Skeletal muscle cell (primary cell): ENCODE measurements at places on chromosomes 4 and X.

- DNase-seq: no peak
Observed at GRCh38 chr4:14848229-14848628, 154.1 kb upstream of the CPEB2 start.

DNA sequence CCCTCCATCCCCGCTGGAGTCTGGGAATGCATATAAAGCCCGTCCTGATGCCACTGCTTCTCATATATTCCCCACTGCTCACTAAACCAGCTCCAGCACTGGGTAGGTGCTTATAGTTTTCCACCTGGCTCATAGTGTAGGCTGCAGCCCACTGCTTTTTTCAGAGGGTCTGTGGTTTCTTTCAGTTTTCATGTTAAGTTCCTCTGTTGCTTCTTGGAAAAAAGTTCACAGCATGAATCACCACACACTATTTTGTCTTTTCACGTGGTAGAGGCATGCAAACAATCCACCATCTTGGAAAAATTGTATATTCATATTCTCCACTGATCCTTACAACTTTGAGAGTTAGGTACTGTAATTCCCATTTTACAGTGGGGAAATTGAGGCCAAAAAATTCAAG, 39.4 kb downstream of the DCLK2 start:
- no peak for DNase-seq

DNA sequence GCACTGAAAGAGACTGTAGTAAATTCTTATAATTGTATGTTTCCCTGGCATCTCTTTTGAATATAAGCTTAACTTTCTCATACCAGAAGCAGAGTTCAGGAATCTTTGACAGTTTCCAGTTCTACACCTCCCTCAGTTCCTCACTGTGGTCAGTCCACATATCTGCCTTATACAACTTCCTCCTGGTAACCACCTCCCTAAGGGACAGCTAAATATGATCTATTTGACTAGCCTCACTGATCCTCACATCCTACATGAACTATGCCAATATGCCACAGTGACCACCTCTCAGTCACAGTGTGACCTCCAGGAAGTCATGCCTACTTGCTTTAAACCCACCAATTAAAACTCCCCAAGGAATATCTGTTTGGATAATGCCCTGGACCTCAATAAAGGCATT, 51.6 kb upstream of the HDAC8 start:
- DNase-seq: no peak

DNA sequence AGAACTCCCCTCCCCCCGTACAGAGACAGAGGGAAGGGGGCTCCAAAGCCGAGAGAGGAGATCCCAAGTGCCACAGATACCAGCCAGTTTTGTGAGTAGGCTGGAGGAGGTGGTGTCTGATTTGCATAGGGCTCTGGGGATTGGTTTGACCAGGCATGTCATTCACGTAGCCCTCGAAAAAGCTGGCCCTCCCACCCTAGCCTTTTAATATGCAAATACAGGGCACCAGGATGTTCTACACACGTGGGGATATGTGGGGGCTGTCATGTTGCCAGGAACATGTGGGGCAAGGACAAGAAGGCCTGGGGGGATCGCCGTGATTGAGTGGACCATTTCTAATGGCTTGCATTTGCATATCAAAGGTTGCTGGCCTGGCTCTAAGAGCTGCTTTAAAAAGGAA, 272.9 kb downstream of the PPP1R2C start:
- no peak for DNase-seq

GRCh38 chr4:145938618-145939440, at the start of gene ZNF827:
TSS of gene ZNF827 (minus strand) at chr4:145938823. CDS start at chr4:145938407, 416 bp downstream.
- DNase-seq: no peak

DNA sequence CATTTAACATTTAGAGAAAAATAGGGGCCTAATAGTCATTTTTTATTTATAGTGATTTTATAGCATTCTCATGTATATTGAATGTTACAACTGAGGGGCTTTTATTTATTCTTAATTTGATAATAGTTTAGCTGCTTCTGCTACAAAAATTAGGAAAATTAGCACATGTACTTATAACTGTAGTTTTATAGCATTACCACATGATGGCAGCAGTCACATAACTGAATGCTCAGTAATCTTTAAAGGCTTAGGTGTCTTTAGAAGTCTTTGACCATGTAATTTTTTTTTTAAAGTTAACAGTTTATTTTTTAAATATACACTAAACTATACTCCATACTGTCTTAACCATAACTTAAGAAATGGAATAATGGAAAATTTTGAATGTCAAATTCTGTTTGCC, 136.6 kb downstream of the STAG2 start:
- DNase-seq: peak; percentile 4

GRCh38 chr4:53747401-53747800, 156.1 kb upstream of the LNX1 start:
- DNase-seq: no peak

- peak; percentile 10 for DNase-seq
Observed at GRCh38 chrX:130877892-130878341, 25.1 kb downstream of the ENOX2 start.

- no peak for DNase-seq
Observed at GRCh38 chrX:136138939-136139338, 8.4 kb upstream of the FHL1 start.

DNA sequence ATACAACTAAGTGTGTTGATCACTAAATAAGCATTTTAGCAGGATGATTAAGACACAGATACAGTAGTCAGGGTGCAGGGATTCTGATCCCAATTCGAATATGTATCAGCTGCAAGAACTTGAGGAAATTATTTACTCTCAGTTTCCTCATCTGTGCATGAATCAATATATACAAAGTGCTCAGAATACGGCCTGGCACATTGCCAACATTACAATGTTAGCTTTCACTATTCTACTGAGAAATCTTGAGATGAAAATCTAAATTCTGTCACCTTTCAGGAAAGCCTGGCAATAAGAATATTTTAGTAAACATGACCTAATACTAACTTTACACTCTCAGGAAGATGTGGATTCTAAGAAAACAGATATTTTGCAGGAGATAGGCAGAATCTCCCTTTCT, 1001.6 kb upstream of the IGFBP7 start:
- no peak for DNase-seq

GRCh38 chr4:188941524-188942119, 802.4 kb downstream of the TRIML1 start:
- DNase-seq: peak; percentile 97

DNA sequence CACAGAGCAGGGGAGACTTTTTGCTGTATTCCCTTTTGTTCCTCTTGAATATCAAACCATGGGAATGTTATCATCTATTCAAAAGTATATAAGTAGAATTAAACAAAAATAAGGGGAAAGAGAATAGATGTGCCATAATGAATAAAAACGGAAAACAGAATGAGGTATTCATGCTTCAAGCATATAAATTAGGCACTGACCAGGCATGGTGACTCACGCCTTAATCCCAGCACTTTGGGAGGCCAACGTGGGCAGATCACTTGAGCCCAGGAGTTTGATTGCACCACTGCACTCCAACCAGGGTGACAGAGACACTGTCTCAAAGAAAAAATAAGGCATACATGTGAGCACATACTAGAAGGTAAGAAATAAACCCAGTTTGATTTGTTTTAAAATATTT, 16.3 kb upstream of the NEUROG2 start:
- DNase-seq: no peak

DNA sequence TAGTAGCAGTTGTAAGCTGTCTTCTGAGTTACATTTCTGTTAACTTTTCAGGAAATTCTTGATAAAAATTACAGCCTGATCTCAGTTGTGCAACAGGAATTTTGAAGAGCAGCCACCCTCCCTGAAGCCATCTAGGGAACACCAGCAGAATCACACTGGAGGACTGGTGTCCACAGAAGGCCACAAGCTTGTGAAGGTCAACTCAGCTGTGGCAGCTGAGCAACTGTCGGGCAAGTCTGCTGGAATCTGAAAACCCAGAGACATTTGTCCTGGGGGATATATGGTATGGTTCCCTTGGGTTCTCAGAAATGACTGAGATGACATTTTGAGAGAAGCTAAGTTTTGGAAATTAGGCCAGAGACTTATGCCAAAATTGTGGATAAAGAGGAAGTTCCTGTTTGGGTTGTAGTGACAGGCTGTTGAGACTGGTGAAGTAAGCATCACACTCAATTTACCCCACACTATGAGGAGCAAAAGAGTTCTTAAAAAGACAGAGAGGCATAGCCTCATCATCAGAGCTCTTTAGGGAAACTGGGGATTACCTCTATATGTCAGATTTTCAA, 78.1 kb upstream of the TNIP3 start:
- DNase-seq: no peak

GRCh38 chr4:173448608-173449379, 49.9 kb upstream of the SCRG1 start:
- no peak for DNase-seq
